DMS79 treated with DMSO at 0.1 percent for 48 hours (cell line): ENCODE measurements at places on chromosomes 3 and 15.

- DNase-seq: no peak
Observed at GRCh38 chr3:117495620-117496019, 786.0 kb downstream of the TUSC7 start.

GRCh38 chr15:89150287-89150686, 62.0 kb downstream of the ABHD2 start:
- DNase-seq: peak; percentile 4

DNA sequence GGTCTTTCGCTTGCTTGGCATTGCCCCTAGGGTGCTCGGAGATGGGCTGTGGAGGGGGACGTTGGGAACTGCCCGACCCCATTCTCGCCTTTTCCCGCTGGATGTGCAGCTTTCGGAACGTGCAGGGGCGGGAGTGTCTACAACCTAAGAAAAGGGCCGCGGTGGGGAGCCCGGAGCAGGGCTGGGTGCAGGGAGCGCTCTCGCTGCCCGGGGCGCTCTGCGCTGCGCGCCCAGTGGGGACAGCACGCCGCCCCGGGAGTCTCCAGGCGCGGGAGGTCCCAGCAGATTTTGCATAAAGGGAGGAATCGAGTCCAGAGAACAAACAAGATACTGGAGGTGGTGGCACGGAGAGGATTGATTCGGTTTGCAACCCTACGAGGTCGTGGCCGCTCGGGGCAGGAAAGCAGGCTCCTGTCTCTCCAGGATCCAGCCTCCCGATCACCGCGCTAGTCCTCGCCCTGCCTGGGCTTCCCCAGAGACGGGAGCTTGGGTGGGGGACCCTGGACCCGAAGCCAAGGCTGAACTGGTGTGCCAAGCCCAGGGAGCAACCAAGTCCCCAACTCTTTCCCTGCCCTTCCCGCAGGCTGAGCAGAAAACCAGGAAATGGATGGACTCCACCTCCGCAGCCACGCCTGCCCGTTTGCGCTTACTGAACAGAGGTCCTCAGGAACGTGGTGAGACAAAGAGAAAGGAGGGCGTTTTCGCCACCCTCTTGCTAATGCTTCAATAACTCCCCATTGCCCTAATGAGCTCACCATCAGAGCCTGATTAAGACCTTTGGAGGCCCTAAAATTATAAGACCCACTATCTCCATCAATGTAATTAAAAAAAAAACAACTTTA, 59.7 kb downstream of the NOX5 start:
- DNase-seq: peak; percentile 50

DNA sequence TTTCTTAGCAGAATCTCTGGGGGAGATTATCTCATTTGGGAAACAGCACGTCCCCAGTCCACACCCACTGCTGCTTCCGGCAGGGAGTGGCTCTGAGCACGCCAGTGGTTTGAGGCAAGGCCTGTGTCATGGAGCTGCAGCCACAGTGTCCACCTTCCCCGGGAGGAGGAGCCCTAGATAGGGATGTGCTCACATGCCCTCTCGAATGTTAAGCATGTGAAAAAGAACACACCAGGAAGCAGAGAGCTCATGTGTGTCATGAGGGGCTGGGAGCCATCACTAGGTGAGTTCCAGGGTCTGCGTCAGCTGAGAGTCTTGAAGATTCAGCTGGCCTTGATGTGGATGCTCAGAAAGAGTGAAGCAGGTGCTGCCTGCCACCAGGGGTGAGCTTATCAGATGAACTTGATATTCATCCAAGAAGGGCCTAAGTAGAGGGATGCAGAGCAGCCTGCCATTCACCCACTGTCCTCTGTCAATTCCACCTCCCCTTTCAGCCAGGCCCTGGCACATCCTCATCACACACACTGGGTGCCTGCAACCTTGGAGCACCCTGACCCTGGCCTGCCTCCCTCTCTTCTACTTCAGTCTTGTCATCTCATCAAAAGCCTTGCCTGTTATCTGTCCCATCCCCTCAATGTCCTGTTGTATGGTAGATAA, 16.3 kb downstream of the ITGA11 start:
- DNase-seq: no peak

DNA sequence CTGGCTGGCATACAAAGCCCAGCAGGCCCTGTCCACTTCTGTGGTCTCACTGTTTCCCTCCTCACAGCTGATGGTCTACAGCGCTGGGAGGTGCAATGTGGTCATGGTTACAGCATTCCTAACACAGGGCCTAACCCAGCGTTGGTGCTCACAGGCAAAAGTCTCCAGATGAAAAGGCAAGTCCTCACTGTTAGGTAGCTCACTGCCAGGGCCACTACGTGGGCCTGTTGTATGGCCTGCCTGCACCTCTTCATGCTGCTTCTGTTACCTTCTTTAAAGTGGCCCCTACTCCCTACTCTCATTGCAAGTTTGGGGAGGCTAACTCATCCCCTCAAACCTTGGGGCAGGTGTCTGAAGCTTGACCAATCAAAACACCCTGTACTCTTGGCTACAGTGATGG, 31.3 kb downstream of the CCDC13 start:
- DNase-seq: no peak

DNA sequence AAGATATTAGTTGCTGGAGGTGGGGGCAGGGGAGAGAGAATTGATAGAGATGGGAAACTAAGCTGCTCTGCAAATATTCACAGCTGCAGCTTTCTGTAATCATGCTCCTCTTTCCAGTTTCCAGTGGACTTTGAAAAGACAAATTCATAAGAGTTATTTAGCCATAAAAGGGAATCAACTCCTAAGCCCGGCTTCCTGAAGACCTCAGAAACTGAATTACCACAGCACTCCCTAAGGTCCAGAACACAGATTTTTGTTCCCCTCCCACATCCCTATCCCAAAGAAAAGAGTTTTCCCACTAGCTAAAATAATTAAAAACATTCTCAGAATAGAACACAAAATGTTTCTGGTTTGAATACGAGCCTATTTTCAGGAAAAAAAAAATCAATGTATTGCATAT, 871.8 kb upstream of the NR2F2 start:
- DNase-seq: no peak

GRCh38 chr3:58307639-58308215, 1.4 kb downstream of the HTD2 start:
- no peak for DNase-seq

- DNase-seq: no peak
Observed at GRCh38 chr15:77440378-77440999, 19.8 kb downstream of the HMG20A start.

GRCh38 chr3:151318313-151318712, 1.7 kb upstream of the GPR87 start:
- DNase-seq: no peak

GRCh38 chr15:41331833-41332193, 578 bp downstream of the OIP5 start:
- no peak for DNase-seq

DNA sequence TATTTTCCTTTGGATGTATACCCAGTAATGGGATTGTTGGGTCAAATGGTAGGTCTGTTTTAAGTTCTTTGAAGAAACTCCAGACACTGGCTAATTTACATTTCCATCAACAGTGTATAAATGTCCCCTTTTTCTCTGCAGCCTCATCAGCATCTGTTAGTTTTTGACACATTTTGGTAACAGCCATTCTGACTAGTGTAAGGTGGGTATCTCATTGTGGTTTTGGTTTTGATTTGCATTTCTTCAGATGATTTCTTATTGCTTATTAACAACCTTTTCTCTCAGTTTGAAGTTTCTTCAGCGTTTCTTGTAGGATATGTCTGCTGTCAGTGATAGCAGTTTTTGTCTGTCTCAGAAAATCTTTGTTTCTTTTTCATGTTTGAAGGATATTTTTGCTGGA, 15.4 kb downstream of the GALK2 start:
- no peak for DNase-seq
